T-helper 22 cell (primary cell): ENCODE measurements at places on chromosomes 4 and X.

DNA sequence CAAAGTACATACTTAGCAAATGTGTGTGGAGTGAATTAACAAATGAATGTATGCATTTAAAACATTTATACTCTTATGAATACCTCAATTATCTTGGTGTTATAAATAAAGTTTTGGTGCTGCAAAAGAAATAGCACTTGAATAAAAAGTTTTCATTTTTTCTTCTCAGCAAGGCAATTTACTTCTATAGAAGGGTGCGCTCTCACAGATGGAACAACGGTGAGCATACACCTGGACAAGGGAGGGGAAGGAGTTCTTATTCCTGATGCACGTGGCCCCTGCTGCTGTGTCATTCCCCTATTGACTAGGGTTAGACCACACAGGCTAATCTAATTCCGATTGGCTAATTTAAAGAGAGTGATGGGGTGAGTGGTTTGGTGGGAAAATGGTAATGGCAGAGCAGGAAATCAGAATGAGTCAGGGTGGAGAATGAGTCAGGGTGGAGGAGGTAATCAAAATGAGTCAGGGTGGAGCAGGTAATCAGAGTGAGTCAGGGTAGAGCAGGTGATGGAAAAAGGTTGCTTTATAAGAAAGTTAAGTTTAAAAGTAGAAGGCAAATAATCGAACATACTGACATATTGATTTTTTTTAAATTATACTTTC is 28.2 kb upstream of the PGK1 start:
- DNase-seq: no peak

GRCh38 chrX:78375894-78376293 is 48.5 kb upstream of the CYSLTR1 start:
- no peak for DNase-seq

DNA sequence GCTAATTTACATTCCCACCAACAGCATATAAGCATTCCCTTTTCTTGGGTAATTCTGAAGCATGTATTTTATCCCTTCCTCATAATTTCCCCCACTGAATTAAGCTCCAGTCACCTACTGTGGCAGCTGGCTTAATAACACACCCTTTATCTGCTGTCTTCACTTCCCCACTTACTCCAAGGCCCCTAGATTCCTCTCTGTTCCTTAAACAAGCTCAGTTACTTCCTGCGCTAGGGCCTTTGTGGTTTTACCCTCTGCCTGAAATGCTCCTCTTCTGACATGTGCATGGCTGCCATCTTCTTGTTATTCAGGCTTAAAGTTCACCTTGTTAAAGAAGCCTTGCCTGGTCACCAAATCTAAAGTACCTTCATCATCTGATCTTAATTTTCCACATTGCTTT is 47.2 kb upstream of the RPS6KA3 start:
- DNase-seq: no peak

DNA sequence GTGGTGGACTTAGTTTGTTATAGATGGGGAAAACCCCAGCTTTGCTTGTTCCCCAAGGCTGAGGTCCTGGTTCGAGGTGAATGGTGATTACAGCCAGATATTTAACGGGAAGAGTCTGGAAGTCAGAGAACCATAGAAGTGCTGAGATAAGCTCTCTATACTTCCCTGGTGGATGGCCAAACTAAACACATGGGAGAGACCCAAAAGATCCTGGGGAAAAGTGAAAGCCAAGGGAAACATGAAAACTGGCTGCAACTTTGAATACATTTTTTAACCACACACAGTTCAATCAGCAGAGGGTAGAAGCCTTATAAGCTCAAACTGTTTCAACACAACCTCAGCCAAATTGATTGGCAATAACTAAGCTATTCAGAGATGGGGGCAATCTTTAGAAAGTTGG is 29.3 kb upstream of the SRPX start:
- DNase-seq: no peak

- no peak for DNase-seq
Measured at GRCh38 chr4:41644288-41644914, 104.1 kb downstream of the PHOX2B start.

GRCh38 chr4:78781924-78782323 is 5.8 kb downstream of the BMP2K start:
- DNase-seq: no peak

DNA sequence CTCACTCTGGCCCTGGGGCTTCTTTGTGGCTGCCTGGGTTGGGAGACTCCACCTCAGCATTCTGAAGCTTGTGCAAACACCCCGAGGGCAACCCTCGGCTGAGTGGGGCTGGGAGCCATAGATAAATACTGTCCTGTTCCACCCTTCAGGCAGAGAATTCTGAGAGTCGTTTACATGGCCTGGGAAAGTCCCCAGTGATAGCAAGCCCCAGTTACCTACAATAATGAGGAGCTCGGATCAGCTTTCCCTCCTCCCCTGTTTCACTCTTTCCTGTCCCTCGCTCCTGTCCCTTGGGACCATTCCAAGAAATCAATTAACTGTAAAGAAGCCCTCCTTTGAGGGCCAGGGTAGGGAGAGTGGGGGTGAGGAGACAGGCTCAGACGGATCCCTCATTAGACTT is 31.6 kb upstream of the DDX3X start:
- DNase-seq: no peak

- DNase-seq: no peak
Measured at GRCh38 chr4:20831746-20832145, 131.5 kb downstream of the PACRGL start.

DNA sequence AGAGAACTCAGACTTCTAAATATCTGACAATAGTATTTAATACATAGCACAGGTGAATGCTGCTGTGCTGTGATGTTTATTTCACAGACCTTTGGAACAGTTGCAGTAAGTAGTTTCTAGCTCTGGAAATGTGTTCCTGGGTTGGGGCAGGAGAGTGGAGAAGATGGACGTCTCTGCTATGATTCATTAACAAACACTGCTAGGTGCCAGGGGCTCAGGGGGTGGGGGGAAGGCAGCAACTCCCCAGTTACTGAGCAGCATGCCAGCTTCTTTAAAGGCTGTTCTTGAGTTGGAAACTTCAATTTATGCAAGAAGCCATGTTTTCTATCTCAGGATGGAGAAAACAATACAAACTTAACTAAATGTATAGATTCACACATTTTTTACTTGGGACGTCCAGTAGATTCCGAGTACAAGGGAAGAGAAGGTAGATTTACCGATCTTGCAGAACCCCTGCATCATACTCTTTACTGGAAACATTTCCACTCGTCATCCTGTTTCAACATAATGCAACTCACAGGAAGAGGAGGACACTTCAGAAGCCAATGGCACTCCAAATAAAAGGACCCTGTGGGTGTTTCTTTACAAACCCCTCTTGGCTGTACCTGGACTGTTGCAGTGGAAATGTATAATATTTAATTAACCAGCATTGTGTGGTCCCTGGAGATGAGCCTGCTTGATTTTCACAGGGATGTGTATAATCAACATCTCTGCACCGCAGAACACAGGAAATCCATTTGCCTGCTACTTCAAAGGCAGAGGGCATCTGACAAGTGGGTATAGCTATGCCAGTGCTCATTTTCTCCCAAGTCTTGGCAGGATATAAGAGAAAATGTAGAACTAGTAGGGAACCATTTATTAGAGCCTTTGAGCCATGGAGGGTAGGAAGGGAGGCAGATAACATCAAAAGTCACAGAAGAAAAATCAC is 171.4 kb downstream of the SH3KBP1 start:
- no peak for DNase-seq

- DNase-seq: no peak
Measured at GRCh38 chr4:176781739-176782100, 11.0 kb downstream of the VEGFC start.

DNA sequence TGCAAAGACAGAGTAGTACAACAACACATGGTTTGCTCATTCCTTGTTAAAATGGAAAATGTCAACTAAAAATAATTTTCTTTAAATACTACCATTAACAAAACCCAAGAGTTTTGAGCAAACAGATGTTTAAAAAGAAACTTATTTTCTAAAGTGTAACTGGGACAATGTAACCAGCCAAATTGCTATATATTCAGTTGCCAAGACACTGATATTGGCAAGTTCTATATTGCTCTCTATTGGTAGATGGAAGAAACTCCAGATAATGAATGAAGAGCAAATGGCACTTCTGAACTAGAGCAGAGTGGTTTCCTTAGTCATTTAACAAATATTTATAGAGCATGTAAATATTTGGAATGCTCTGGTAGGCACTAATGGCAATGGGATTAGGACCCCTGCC is 966.2 kb downstream of the RPA4 start:
- DNase-seq: no peak

GRCh38 chrX:109773374-109773773 is 40.3 kb upstream of the ACSL4 start:
- DNase-seq: no peak

- no peak for DNase-seq
Measured at GRCh38 chr4:134018846-134019245, 182.7 kb downstream of the PABPC4L start.

DNA sequence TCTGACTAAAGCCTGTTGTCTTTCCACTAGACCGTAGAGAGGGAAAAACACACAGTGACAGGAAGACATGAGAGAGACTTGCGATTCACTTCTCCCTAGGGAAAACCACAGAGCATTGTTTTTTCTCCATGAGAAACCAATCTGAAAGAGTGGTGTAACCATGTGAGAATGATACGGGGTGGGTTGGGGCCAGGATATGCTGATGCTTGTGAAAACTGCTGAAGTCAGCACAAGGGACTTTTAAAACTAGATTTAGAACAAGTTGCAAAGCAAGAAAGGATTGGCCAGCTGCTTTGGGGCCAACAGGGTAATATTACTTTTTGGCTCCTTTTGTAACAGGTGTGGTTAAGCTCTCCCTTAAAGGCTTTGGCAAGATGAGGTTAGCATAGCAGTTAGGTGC is 66.1 kb downstream of the NHSL2 start:
- DNase-seq: no peak

- DNase-seq: no peak
Measured at GRCh38 chrX:48736303-48736702, 25.2 kb upstream of the GLOD5 start.

GRCh38 chr4:91267543-91267942 is 1036.2 kb upstream of the GRID2 start:
- no peak for DNase-seq

DNA sequence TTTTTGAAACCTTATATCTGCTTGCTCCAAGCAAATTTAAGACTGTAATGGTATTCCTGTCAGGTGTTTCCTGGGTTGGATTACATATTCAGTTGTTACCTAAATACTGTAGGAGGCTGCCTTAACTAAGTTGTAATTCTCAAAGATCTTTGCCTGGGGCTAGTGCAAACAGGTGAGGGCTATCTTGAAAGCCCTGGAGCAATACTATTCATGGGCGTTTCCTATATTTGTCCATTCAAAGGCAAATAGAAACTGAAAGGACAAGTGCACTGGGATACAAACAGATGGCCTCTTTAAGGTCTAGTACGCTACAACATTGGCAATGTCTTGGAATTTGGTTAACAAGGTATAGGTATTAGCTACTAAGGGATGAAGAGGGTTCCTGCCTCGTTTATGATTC is 84.1 kb upstream of the CT45A1 start:
- DNase-seq: no peak

- no peak for DNase-seq
Measured at GRCh38 chr4:116400480-116400879, 684.9 kb downstream of the TRAM1L1 start.

GRCh38 chr4:189088780-189089179 is 851.9 kb upstream of the FRG1 start:
- no peak for DNase-seq

GRCh38 chrX:24682739-24683432 is 10.8 kb upstream of the POLA1 start:
- no peak for DNase-seq

GRCh38 chrX:29728639-29729038 is 486.7 kb upstream of the MAGEB2 start:
- DNase-seq: no peak

GRCh38 chr4:154928640-154929257 is 147.7 kb downstream of the RBM46 start:
- no peak for DNase-seq
